ENCODE measurements at places on chromosomes 7 and 10. TPM values are rescaled to one million over a fixed set of nuclear protein-coding genes. Genes with fewer than 3 reads are reported as not detected.

PRKCQ gene
- total RNA-seq = 40.8 TPM

MRC1 gene
- total RNA-seq = not detected

SRGN gene
- 1,340 TPM for total RNA-seq

- DNase-seq = no peak
Measured at GRCh38 chr7:26381476-26382353, 90.1 kb downstream of the SNX10 start.

DNA sequence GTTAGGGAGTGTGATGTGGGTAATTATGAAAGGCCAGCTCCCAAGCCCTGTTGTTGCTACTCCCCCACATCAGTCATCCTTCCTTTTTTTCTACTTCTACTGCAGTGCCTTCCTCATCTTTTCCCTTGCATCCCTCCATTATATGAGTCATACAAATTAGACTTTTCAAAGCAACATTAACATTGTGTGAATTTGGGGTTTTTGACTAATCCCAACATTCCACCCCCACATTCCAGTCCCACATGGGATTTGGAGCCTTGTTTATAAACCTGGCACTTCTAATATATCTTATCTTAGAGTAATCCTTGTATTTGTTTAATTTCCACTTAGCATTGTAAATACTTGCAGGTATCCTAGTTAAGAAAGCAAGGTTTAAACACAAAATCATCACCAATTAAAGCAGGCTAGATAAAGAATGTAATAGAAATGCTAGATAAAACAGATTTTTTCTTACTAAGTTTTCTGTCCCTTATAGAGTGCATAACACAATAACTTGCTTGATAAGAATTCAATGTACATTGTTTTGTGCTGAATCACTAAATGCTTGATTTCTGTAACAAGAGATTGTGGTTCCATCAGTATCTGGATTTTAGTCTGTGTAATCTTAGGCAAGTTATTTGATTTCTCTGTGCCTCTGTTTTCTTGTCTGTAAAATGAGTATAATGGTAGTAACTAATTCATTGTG is 165.8 kb downstream of the CFTR start:
- no peak for DNase-seq
